Fibroblast of the aortic adventitia (primary cell): ENCODE measurements at places on chromosomes 6 and 20. TPM values are rescaled to one million over a fixed set of nuclear protein-coding genes. Genes with fewer than 3 reads are reported as not detected.

Gene SMPDL3A
- 18.6 and 19.6 TPM in 2 replicates for total RNA-seq

GRCh38 chr20:1588533-1589460, 31.0 kb downstream of the SIRPB1 start:
- DNase-seq = no peak

Gene ASIP
- not detected in 2 replicates for total RNA-seq

GRCh38 chr6:167442796-167443680, 118.2 kb downstream of the TTLL2 start:
- DNase-seq = no peak

Gene RIOK1
- 13.7 and 16.8 TPM in 2 replicates for total RNA-seq
